Upper lobe of right lung (tissue), 1 donor: ENCODE measurements at places on chromosomes 6 and 20. TPM values are rescaled to one million over a fixed set of nuclear protein-coding genes. Genes with fewer than 3 reads are reported as not detected.

GRCh38 chr20:11766961-11767360, 150.7 kb upstream of the BTBD3 start:
- no peaks in the 10 kb centered on the region for H3K27me3 ChIP-seq
- H3K27ac ChIP-seq = no peak overlapping the region
- DNase-seq = no peak

DNA sequence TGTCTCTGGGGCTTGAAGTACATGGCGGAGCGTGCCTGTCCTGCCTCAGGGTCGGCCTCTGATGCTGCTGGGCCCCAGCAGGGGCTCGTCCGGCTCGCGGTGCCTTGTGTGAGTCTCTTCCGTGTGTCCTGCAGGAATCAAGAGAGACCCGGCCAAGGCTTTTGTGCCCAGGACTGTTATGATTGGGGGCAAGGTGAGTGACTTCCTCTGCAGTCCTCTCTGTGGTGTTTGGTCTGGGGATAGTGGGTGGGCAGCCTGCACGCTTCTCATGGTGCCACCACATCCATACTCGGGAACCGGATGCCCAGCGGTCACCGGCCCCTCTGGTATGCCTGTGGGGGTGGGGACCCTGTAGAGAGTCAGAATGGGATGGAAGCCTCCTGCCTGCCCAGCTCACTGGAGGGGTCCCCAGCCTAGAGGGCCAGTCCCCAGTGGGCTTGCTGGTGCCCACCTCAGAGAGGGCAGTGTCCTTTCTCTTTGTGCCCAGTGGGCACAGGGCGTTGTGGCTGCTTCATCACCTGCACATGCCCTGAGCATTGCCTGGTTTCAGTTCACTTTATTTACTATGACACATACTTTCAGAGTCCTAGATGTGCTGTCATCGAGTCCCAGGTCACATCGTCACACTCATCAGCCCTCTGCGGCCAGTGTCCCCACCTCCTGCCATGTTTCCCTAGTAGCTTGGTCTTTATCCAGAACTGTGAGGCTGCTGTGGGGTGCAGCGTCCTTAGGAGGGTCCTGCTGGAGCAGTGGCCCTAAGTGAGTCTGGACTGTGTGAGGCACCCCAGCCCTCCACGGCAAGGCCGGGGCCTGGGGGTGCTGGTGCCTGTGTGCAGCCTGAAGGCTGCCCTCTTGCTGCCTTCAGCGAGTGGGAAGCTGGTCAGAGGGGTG, 40.7 kb downstream of the PYGB start:
- H3K4me3 ChIP-seq = no peak overlapping the region
- no peaks in the 10 kb centered on the region for H3K4me1 ChIP-seq
- H3K36me3 ChIP-seq = peaks cover 85% of the 10 kb centered on the region
- H3K27ac ChIP-seq = no peak overlapping the region
- peak; percentile 42 for DNase-seq
- H3K27me3 ChIP-seq = no peaks in the 10 kb centered on the region

- H3K4me1 ChIP-seq = no peaks in the 10 kb centered on the region
- DNase-seq = no peak
- no peaks in the 10 kb centered on the region for H3K27me3 ChIP-seq
- H3K36me3 ChIP-seq = no peaks in the 10 kb centered on the region
- no peak overlapping the region for H3K27ac ChIP-seq
Observed at GRCh38 chr6:145260484-145261175, 474.7 kb downstream of the EPM2A start.

The HDGFL1 gene
- not detected for total RNA-seq

- no peaks in the 10 kb centered on the region for H3K27me3 ChIP-seq
- H3K4me3 ChIP-seq = no peak overlapping the region
- H3K36me3 ChIP-seq = no peaks in the 10 kb centered on the region
- H3K27ac ChIP-seq = no peak overlapping the region
- no peak for DNase-seq
- H3K4me1 ChIP-seq = no peaks in the 10 kb centered on the region
Observed at GRCh38 chr6:41874741-41875140, 20.4 kb downstream of the USP49 start.

The NRSN2 gene
- 19.9 TPM for total RNA-seq

- H3K27me3 ChIP-seq = no peaks in the 10 kb centered on the region
- H3K36me3 ChIP-seq = no peaks in the 10 kb centered on the region
- H3K27ac ChIP-seq = no peak overlapping the region
- no peak for DNase-seq
Observed at GRCh38 chr6:79416931-79417330, 120.3 kb downstream of the LCA5 start.

DNA sequence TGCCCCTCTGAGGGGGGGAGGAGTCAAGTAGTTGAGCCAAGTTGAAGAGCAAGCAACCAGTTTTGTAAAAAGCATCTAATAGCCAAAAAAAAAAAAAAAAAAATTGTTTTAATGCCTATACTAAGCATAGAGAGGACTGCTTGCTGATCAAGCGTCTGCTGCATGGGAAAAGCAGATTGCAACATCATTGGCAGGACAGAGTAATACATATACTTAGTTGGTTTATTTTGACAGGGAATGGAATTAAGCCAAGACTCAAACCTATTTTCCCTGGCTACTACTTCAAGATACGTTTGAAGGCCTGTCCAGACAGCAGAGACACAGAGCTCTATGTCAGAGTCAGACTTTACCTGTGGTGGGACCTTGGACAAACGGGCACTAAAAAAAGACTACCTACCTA, 120.5 kb downstream of the RTN4IP1 start:
- no peak overlapping the region for H3K4me3 ChIP-seq
- no peak for DNase-seq
- no peaks in the 10 kb centered on the region for H3K27me3 ChIP-seq

The HLA-DQB1 gene
- total RNA-seq = 94.9 TPM

- no peaks in the 10 kb centered on the region for H3K27me3 ChIP-seq
- DNase-seq = no peak
- no peaks in the 10 kb centered on the region for H3K36me3 ChIP-seq
- H3K4me1 ChIP-seq = no peaks in the 10 kb centered on the region
- no peak overlapping the region for H3K4me3 ChIP-seq
Observed at GRCh38 chr6:11083491-11083890, 10.1 kb upstream of the SMIM13 start.

- DNase-seq = no peak
Observed at GRCh38 chr6:159646116-159646515, 46.9 kb downstream of the SOD2 start.

The ASF1A gene
- total RNA-seq = 22.9 TPM

The DDAH2 gene
- 71.2 TPM for total RNA-seq

DNA sequence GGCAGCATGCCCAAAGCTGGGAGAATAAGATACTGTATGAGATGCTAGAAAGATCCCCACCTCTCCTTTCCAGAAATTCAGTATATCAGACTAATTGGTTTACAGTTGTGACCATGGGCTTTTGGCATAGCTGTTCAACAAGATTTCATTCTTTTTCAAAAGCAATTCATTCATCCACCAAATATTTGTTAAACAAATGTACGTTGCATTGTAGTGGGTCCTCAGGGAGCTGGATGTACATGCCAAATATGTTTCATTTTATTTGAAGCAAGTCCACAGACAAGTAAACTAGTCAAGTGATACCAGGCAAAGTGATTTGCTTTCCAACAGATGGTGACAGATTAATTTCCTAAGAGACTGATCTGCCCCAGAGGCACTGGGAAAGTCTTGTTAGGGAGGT, 85.8 kb upstream of the ESR1 start:
- H3K4me3 ChIP-seq = no peak overlapping the region
- H3K27me3 ChIP-seq = no peaks in the 10 kb centered on the region
- no peaks in the 10 kb centered on the region for H3K36me3 ChIP-seq
- no peak for DNase-seq
- no peaks in the 10 kb centered on the region for H3K4me1 ChIP-seq

GRCh38 chr6:63440594-63440993, 120.8 kb upstream of the LGSN start:
- H3K4me1 ChIP-seq = no peaks in the 10 kb centered on the region
- DNase-seq = no peak
- no peaks in the 10 kb centered on the region for H3K27me3 ChIP-seq
- no peak overlapping the region for H3K27ac ChIP-seq
- no peaks in the 10 kb centered on the region for H3K36me3 ChIP-seq

- no peak for DNase-seq
- H3K4me3 ChIP-seq = no peak overlapping the region
- H3K4me1 ChIP-seq = no peaks in the 10 kb centered on the region
- H3K27ac ChIP-seq = no peak overlapping the region
Observed at GRCh38 chr20:46572153-46572552, 21.7 kb upstream of the OCSTAMP start.

DNA sequence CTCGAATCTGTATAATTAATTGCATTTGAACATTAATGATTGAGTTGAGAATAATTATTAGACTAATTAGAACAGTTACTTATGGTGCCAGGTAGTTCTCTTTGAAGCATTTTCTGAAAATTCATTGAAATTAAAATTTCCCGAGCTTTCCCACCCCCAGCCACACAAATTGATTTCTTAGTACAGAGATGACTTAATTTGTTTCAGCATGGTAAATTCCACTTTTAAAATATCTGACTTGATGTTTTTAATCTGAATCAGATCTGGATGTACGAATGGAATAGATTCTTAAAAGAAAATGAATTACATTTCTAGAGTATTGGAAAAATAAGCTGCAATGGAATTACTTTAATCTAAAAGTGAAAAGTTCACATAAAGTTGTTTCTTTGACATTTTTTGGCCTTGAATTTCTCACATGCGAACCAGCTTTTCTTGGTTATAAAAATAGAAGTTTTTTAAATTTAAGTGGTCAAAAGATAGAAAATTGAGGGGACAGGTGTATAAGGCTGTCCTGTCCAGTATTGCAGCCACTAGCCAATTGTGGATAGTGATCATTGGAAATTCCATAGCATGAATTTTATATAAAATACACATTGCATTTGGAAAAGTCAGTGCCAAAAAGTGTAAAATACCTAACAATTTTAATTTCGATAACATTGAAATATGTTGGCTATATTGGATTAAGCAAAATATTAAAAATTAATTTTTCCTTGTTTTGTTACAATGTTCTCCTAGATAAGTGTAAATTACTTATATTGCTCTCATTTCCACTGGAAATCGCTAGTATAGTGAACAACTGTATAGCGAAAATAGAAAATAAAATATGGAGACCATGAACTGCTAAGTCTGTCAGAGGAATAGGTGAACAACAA, 102.9 kb downstream of the OR2B2 start:
- H3K27me3 ChIP-seq = peaks cover 7% of the 10 kb centered on the region
- H3K4me1 ChIP-seq = no peaks in the 10 kb centered on the region
- H3K27ac ChIP-seq = peak overlapping the region; percentile 95
- DNase-seq = no peak
- H3K4me3 ChIP-seq = peak overlapping the region; percentile 71

DNA sequence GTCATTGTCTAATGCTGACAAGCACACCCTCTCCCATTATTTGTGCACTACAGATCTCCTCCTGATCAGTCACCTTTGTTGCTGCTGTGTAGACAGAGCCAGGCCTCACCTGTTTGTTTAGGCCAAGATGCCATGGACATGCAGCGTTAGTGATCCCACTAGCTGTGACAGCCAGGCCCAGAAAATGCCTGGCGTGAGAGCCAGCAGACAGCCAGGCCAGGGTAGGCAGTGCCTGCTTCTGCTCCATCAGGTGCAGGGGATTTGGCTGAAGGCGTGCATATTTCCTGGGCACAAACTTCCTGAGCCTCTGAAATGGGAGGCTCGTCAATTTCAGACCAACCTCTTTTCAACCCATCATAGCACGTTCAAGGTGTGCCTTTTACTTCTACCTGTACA, 27.3 kb downstream of the MANBAL start:
- H3K36me3 ChIP-seq = peaks cover 18% of the 10 kb centered on the region
- DNase-seq = no peak

DNA sequence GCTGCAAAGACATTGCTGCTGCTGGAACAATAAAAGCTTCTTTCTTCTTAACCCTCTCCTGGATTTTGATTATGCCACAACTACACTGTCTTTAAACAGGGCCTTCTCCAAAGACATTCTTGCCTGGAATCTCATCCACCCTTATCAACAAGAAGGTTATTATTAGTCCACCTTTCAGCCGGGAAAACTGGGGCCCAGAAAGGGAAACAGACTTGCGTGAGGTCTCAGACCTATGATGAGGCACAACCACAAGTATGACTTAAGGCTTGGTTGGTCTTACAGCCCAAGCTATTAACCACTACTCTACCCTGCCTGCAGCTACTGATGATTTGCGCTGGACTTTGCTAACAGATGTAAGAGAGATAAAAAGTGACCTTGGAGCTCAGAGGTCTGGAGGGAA, 62.8 kb upstream of the CTNNBL1 start:
- DNase-seq = no peak
- H3K36me3 ChIP-seq = no peaks in the 10 kb centered on the region
- no peaks in the 10 kb centered on the region for H3K4me1 ChIP-seq
- no peak overlapping the region for H3K27ac ChIP-seq
- H3K4me3 ChIP-seq = no peak overlapping the region

The TRIM10 gene
- not detected for total RNA-seq

GRCh38 chr6:112087916-112088315, 525 bp downstream of the FAM229B start:
- peak overlapping the region; percentile 83 for H3K4me3 ChIP-seq
- no peaks in the 10 kb centered on the region for H3K27me3 ChIP-seq
- peak overlapping the region; percentile 90 for H3K27ac ChIP-seq
- DNase-seq = no peak

DNA sequence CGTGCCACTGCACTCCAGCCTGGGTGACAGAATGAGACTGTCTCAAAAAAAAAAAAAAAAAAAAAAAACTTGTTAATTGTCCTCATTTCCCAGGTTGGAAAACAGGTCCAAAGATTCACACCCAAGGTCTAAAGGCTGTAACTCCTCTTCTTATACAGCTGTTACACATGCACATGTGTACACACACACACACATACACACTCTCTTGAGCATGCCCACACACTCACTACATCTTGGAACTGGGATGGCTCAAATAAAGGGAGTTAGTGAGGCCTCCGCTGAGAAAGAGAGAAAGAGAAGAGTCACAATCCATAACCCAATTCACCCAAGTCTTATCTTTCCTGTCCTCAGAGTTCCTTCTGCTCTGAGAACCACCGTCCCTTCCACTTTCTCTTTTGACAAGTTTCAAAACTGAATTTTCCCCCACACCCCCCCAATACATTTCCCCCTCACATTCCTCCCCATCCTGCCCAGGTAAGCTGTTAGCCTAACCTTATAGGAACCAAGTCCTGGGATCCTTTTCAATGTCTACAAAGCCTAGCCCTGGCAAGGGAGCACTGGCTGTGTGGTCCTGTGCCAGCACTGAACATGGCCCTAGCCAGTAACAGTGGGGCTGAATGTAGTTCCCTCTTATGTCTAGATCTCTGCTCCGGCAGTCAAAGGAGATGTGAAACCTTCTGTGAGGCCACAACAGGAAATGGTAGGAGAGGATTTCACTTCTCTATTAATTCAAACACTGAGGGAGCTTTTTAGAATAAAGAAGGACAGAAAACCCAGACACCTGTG, 3.2 kb upstream of the HLA-DMB start:
- peaks cover 39% of the 10 kb centered on the region for H3K4me1 ChIP-seq
- no peaks in the 10 kb centered on the region for H3K27me3 ChIP-seq
- H3K27ac ChIP-seq = peak overlapping the region; percentile 72
- H3K36me3 ChIP-seq = no peaks in the 10 kb centered on the region
- peak overlapping the region; percentile 14 for H3K4me3 ChIP-seq

GRCh38 chr6:116564921-116565872, 6.1 kb upstream of the RWDD1 start:
- no peaks in the 10 kb centered on the region for H3K27me3 ChIP-seq
- peak overlapping the region; percentile 36 for H3K4me3 ChIP-seq
- H3K36me3 ChIP-seq = no peaks in the 10 kb centered on the region
- H3K27ac ChIP-seq = no peak overlapping the region
- H3K4me1 ChIP-seq = peaks cover 6% of the 10 kb centered on the region

The FAM83B gene
- total RNA-seq = 0.20 TPM

GRCh38 chr6:93176070-93176469, 243.3 kb downstream of the EPHA7 start:
- H3K4me3 ChIP-seq = no peak overlapping the region
- H3K4me1 ChIP-seq = no peaks in the 10 kb centered on the region
- no peaks in the 10 kb centered on the region for H3K36me3 ChIP-seq
- H3K27ac ChIP-seq = no peak overlapping the region

GRCh38 chr20:64180673-64181072, 16.4 kb downstream of the MYT1 start:
- peaks cover 13% of the 10 kb centered on the region for H3K27me3 ChIP-seq
- no peak for DNase-seq
- H3K27ac ChIP-seq = no peak overlapping the region
- no peaks in the 10 kb centered on the region for H3K36me3 ChIP-seq
